ENCODE measurements at places on chromosomes 12 and 14.

DNA sequence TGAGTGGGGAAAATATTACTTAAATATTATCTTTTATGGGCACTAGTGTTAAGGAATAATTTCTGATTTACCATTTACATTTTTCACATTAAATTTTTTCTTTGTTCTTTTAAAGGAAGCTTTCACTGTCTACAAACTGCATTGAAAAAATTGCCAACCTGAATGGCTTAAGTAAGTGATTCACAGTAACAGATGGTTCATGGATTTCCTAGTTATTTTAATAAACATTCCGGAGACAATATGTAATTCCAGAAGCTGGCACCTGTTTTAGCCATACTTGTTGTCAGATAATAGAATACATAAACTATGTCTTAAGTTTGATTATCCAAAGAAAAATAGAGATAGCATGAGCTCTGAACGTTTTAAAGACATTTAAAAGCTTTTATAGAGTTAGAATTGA, 17.1 kb downstream of the DNAL1 start:
- DNase-seq: no peak

- no peak for DNase-seq
These were observed 3.5 kb downstream of the ZBTB25 start for GRCh38 chr14:64500088-64500487.

- DNase-seq: no peak
These were observed 77.9 kb upstream of the HOXC13 start for GRCh38 chr12:53860426-53861345.

- DNase-seq: peak; percentile 37
These were observed 81.6 kb upstream of the MED13L start for GRCh38 chr12:116358893-116359761.

- no peak for DNase-seq
These were observed 117.5 kb upstream of the EVL start for GRCh38 chr14:99947695-99948094.

DNA sequence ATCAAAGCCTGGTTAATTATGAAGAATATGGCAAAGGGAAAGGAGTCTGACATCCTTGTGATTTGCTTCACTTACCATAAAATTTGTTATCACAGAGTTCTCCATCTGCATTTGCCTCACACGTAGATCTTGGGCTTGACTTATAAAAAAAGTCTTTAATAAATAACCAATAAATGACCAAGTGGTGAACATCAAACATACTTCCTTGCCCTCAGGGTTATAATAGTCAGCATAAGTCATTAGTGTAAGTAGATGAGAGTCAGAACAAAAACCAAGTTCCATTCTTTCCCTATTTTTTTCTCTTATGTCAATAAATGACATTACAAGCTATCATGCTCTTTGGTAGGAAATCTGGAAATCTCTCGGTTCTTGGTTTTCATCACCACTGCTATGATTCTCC, 635.4 kb upstream of the ATXN7L3B start:
- no peak for DNase-seq

DNA sequence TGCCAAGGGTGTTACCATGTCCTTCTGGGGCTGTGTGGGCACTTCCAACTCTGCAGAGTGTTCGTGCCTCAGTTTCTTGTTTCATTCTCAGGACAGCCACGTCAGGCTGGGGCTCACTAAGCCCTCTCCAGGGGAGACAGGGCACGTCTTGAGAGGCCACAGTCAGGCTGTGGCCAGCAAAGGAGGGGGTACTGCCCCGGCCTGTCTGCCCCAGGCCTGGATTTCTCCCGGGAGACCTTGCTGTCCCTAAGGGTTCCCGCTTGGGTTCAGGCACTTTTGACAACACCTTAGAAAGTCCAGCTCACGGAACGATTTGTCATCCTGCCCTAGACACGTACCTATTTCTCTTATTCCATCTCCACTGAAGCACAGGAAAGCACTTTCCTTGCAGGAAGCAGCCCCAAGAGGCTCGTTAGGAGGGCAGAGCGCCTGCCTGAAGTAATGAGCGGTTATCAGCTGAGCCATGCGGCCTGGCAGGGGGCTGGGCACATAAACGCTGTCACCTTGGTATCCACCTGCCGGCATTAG, 290.4 kb upstream of the RTL1 start:
- DNase-seq: no peak

GRCh38 chr12:121969726-121970125, 51.3 kb downstream of the CFAP251 start:
- no peak for DNase-seq

DNA sequence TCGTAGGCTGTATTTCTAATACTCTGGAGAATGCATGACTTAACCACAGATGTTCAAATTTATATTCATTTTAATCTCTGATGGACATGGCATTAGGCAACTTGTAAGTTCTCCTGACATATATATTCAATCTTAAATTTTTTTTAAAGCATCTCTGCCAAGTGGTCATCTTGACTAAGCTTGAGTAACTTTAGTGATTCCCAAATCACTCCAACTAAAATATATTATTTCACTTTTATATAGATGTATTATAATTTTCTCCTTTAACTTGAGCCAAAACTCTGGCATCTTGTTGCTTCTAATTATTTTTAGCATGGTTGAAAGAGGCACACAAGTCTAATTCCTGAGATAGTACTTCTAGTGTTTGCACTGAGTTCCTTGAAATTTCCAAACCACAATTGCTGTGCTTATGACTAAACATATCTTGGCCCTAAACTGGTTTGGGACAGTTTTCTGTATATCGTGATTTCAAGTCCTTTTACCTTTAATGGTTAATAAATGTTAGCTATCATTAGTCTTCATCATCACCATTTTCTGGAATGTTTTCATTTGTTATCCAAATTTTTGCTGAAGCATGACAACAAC, 8.4 kb downstream of the LRFN5 start:
- no peak for DNase-seq

DNA sequence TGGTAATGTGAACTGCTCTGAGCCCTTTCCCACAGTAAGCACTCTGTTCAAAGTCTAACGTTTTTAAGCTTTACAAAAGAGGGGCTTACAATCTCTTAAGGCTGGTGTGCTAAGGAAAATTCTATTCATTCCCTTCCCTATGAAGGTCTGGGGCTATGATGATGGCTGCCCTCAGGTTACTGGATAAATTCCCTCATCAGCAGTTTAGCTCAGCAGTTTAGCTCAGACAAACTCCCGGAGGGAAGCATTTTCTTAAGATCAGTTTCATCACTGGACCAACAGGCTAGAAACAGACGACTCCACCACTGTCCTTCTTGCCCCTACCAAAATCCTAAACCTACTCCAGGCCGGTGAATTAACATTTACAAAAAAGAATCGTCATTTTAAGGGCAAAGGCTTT, 19.1 kb downstream of the ERP29 start:
- DNase-seq: no peak

DNA sequence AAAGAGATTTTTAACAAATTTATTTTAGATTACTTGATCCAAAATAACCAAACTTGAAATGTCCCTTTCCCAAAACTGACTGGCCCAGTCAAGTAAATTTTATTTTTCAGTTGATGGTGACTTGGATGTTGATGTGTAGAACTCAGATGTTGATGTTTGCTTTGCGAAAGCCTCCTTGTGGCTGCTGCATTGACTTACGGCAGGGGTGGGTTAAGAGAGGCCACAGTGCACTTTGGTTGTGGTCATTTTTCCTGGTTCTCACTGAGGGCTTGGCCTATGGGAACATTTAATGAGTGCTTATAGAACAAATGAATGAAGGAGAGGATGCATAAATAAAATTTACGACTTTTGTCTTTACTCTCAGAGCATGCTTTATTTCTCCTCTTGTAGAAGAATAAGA, 52.6 kb downstream of the SLCO1B3 start:
- no peak for DNase-seq

GRCh38 chr14:101508196-101508947, 52.9 kb upstream of the DIO3 start:
- DNase-seq: no peak

DNA sequence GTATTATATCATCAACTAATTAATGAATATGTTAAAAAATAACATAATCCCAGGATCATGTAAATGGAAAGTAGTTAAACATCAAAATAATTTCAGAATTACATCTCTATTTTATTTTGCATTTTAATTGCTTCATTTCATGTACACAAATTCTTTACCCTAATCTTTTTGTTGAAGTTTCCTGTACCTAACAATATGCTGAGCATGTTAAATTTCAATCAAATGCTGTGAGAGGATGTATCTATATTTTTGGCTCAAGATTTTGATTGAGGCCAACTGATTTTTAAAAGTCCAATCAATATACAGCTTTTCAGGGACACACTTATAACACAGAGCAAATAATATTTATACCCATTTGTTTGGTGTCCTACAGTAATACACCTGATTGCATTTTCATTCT, 6.4 kb downstream of the GPRC5D start:
- DNase-seq: no peak

GRCh38 chr14:27049701-27050100, 451.9 kb upstream of the NOVA1 start:
- no peak for DNase-seq

GRCh38 chr12:86647800-86648199, 391.6 kb upstream of the MGAT4C start:
- no peak for DNase-seq

GRCh38 chr12:70758494-70758845, 121.2 kb upstream of the PTPRB start:
- no peak for DNase-seq

DNA sequence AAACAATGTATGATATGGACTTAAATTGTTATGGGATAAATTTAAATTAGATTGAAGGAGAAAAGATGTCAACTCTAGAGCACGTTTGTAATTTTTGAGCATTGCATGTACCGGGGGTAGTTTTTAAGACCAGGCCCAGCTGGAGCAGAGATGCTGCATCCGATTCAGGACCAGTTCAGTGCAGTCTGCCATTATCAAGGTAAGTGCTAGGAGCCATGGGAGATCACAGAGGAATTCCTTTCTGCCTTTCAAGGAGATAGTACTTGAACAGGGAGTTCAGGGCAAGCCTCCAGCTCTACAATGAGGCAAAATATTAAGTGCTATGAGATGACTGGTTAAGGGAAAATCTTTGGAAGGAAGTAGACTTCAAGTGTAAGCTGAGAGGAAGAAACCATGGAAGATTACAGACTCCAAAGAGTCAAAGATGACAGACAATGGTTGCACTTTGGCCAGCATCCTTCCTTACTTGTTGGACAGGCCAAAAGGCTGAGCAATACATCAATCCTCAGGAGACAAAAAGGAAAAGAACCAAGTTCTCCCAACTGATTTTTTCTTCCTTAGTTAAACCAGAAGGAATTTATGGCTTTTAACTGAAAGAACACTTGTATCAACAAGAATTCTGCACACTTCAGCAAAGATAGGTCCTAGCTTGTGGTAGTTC, 113.2 kb upstream of the HIF1A start:
- DNase-seq: no peak

- DNase-seq: no peak
These were observed 53.4 kb downstream of the HSD17B6 start for GRCh38 chr12:56816491-56816890.

DNA sequence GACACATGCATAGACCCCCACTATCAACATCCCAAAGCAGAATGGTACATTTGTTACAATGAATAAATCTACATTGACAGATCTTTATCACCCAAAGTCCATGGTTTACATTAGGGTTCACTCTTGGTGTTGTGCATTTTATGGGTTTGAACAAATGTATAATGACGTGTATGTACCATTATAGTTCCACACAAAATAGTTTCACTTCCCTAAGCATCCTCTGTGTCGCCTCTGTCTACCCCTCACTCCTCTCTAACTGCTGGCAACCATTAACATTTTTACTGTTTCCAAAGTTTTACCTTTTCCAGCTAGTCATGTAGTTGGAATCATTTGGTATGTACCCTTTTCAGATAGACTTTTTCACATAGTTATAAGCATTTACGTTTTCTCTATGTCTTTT, 69.5 kb upstream of the LMO3 start:
- DNase-seq: no peak

- no peak for DNase-seq
These were observed 115.5 kb upstream of the PARP11 start for GRCh38 chr12:3988519-3989217.

DNA sequence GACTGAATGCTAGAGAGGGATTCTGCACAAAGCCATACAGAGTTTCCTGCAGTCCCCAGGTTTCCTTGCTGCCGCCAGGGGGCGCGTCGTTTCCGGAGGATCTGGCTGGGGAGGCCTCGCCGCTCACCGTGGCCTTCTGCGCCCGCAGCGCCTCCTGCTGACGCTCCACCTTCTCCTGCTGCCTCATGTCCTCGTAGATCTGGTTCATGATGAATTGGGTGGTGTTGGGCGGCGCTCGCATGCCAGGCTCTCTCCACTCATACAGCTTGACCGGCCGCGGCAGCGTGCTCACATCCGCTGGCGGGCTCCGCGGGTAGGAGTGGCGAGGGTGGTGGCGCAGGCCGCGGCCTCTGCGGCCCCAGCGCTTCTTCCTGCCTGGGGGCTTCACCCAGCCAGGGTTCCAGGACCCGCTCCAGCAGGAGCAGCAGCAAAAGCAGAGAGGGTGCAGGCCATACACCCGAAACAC, 987 bp downstream of the CCER1 start:
- no peak for DNase-seq

GRCh38 chr14:65933400-65934069, 521.0 kb downstream of the FUT8 start:
- no peak for DNase-seq

GRCh38 chr12:71639341-71639760, 24.3 kb downstream of the ZFC3H1 start:
- no peak for DNase-seq
